Suprapubic skin (tissue), 4 donors: ENCODE measurements at places on chromosomes 4 and X. TPM values are rescaled to one million over a fixed set of nuclear protein-coding genes. Genes with fewer than 3 reads are reported as not detected.

GRCh38 chrX:19563746-19564145 lies 48.4 kb upstream of the MAP3K15 start:
- no peaks in the 10 kb centered on the region for H3K27me3 ChIP-seq
- no peak overlapping the region for H3K4me3 ChIP-seq
- no peaks in the 10 kb centered on the region for H3K36me3 ChIP-seq
- no peak for DNase-seq

UGT2B11 gene
- not detected for total RNA-seq

DNA sequence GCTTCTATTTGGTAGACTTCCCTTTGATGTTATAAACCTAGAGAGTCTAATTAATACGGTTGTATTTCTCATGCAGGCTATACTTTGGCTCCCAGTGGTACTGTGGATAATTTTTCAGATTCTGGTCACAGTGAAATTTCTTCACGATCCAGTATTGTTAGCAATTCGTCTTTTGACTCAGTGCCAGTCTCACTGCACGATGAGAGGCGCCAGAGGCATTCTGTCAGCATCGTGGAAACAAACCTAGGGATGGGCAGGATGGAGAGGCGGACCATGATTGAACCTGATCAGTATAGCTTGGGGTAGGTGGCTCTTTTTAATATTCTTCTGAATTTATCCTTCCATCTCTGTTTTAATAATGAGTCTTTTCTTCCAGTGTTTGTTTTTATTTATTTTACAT lies 249.7 kb downstream of the RAPGEF2 start:
- no peaks in the 10 kb centered on the region for H3K4me1 ChIP-seq
- peaks cover 63% of the 10 kb centered on the region for H3K36me3 ChIP-seq
- no peak for DNase-seq
- H3K27ac ChIP-seq, result no peak overlapping the region

BMPR1B gene
- 0.48 TPM for total RNA-seq
